ENCODE measurements at places on chromosomes 13 and 19.

- DNase-seq = no peak
Observed at GRCh38 chr13:91592056-91593014, 193.9 kb downstream of the GPC5 start.

- no peak for DNase-seq
Observed at GRCh38 chr19:18814063-18814462, 17.7 kb upstream of the UPF1 start.

- no peak for DNase-seq
Observed at GRCh38 chr13:78650717-78651083, 8.3 kb downstream of the OBI1 start.

GRCh38 chr13:53017433-53017970, 11.1 kb upstream of the OLFM4 start:
- no peak for DNase-seq

DNA sequence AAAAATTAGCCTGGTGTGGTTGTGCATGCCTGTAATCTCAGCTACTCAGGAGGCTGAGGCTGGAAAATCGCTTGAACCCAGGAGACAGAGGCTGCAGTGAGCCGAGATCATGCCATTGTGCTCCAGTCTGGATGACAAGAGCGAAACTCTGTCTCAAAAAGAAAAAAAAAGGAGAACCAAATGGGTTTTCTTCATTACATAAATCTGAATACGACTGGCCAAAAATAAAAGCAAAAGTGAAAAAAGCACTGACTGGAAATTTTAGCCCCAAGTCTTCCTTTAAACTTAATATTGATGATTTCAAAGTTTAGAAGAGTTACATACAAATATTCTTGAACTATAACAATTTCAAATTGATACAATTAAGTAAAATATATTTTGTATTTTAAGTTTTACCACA, 249.5 kb upstream of the STARD13 start:
- DNase-seq = no peak

DNA sequence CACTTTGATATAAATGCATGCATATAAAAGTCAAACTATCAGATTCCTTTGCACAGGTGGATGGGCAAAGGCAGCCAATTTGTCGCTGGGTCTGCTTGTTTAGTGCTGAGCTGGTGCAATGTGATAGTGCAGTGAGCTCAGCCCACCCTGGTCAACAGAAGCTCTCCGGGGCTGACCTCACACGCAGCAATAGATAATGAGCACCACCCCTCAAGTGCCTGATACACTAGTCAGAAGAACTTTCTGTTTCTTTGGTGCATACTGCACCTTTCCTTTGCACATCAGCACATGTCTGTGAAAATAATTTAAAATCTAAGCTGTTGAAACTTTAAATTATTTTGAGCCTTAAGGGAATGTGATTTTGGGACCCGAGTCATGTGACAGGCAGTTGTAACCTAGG, 20.2 kb downstream of the ATP8A2 start:
- DNase-seq = no peak

DNA sequence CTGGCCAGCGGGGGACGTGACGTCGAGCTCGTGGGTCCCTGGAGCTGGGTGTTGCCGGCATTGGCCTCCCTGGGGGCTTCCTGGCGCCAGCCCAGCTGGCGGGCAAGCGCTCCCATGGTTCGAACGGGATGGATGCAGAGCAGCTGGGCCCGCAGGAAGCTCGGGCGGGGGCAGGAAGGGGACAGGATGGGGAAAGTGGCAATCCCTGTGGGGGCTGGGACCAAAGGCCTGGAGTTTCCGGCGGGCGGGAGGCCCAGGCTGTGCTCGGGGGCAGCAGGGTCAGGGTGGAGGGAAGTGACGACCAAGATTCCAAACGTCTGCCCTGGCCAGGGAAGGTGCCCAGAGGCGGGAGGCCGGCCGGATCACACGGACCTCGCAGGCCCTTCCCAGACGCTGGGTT, 19.3 kb downstream of the PALM start:
- DNase-seq = no peak

GRCh38 chr13:75174481-75174880, 307.5 kb downstream of the TBC1D4 start:
- DNase-seq = no peak

DNA sequence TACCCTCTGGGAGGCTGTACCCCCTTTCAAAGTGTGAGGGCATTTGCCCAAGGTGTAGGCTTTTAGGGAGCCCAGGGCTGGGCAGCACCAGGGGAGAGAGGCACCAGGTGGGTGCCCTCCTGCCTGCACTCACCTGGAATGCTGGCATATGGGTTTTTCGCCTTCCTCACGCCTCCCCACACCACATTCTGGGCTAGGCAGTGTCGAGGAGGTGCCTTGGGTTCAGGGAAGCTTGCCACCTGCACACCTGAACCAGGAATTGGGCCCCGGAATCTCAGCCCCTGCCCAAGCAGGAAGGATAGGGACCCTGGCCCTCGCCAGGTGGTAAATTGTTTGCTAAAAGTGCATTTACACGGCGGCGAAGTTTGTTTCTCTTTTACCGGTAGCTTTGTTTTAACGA, 5.1 kb upstream of the TSHZ3 start:
- no peak for DNase-seq

DNA sequence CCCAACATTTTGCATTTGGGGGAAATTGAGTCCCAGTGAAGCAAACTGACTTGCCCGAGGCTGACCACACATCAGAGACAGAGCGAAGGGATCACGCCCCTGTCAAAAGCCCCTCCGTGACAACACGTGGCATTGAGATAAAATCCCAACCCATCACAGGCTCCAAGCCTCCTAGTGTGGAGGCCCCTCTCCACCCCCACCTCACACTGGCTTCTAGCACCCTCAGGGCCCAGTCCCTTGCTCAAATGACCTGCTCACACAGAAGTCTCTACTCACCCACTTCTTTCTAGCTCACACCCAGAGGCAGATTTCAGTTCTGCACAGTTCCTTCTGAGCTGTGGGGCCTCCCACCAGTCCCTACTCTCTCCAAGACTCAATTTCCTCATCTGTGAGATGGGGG, 10.3 kb downstream of the HPN start:
- DNase-seq = no peak

DNA sequence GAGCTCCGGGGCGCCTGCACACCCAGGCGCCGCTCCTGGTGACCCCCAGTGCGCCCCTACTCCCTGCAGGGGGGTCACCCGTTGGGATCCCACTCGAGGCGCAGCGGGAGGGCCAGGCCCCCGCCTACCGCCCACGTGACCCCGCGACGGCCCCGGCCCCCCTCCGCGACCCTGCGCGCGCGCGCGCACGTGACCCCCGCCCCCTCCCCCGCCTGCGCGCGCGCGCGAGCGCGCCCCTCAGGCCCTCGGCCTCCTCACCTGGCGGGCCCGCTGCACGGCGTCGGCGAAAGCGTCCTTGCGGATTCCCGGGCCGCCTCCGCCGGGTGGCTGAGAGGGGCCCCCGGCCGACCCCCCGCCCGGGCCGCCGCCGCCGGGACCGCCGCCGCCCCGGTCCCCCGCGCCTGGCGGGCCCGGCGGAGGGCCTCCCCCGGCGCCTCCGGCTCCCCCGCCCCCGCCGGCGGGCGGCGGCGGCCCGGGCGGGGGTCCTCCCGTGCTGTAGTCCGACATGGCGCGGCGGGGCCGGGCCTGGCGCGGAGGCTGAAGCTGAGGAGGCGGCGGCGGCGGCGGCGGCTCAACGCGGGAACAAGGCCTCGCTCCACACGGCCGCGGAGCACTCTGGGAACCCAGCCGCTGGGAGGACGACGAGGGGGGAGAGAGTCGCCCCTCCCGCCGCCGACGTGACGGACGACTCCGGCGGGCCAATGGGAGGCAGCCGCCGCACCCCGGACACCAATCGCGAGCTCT, at the start of gene KHSRP:
KHSRP (minus strand) TSS at position 617 of the 744 bp plus-strand sequence; CDS start at position 507, 110 bp downstream.
- DNase-seq = no peak

DNA sequence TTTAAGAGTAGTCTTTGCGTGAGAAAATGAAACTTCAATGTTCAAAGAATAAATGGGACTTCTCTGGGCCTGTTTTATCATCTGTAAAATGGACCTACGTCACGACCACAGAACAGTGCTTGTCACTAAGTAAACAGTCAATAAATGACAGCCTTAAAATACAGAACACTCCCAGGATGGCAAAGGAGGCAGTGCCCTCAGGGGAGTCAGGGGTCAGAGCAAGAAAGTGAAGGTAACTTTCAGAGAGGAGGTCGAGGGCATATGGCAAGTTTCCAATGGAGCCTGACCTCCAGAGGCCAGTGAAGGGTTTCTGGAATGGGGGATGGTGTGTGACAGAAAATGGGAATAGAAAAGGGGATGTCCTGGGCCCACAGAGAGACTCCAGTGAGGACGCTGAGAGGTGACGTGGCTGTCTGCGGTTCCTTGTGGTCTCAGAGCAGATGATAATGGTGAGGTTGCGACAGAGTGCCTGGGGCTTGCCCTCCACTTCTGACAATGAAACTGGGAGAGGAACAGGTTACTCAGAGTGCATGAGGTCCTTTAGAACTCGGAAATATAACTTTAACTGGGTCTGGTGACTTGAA, 91.8 kb downstream of the UBL3 start:
- no peak for DNase-seq

- no peak for DNase-seq
Observed at GRCh38 chr19:29277102-29277501, 64.2 kb upstream of the UQCRFS1 start.

- no peak for DNase-seq
Observed at GRCh38 chr19:58566989-58567388, 6.1 kb downstream of the MZF1 start.

- DNase-seq = no peak
Observed at GRCh38 chr19:37983153-37983552, 76.1 kb downstream of the SIPA1L3 start.

GRCh38 chr19:35166100-35167063, 11.8 kb downstream of the FXYD5 start:
- DNase-seq = no peak

- no peak for DNase-seq
Observed at GRCh38 chr19:45391346-45391745, 13.5 kb downstream of the PPP1R13L start.

- DNase-seq = no peak
Observed at GRCh38 chr13:41833831-41834230, 127.1 kb downstream of the VWA8 start.

GRCh38 chr13:94243551-94243950, 235.9 kb downstream of the DCT start:
- no peak for DNase-seq

DNA sequence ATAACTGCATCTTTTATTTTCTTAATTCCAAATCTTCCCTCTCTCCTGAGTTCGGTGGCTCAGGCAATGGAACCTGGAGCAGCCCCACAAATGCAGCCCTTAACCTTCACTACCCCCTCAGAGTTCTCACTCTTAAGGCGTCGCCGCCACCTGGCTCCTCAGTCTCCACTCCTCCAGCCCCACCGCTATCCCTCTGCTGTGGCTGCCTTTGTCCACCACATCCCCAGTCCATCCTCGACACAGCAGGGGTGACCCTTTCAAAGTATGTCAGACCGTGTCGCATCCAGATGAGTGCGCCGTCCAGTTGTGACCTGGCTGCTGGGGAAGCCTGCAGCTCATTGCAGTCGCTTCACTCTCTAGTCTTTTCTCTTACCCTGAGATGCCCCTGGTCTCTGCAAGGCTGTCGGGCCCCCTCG, 1.0 kb downstream of the SPPL2B start:
- no peak for DNase-seq

- no peak for DNase-seq
Observed at GRCh38 chr13:112941349-112941748, 27.7 kb upstream of the MCF2L start.

DNA sequence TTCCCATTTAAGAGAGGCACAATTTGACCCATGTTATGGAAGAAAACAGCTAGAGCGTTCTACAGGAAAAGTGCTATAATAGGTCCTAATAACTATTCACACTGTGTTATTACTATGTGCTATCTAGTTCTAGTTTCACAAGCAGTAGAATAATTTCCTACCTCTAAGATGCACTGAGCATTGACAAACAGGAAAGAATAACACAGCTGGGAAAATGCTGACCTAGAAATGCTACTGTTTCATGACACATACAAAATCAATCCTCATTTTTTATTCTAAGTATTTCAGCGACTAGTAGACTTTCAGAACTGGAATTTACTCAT, 259.5 kb downstream of the ITGBL1 start:
- DNase-seq = no peak

Data from BJ (cell line).